ENCODE measurements at places on chromosomes 6 and 20.
A peak's percentile ranks its signal among the peaks of the same experiment; 100 is the strongest.

DNA sequence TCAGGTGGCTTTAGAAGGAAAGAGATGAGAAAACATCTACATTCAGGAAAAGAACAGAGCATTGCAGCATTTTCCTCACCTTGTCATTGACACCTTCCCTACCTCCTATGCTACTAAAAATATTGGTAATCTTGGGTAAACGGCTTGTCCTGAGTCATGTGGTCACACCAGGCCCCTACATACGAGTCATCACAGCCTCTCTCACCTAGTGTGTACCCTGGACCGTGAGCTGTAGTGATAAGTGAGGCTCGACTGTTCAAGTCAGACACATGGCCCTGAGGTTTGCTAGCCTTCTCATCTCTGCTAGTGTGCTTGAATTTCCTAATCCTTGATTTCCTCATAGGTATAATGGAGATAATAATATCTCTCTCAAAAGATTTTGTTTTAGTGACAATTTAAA, 29.6 kb upstream of the TMEM244 start:
- DNase-seq = no peak

- DNase-seq = peak; percentile 13
These were observed 702 bp downstream of the ETV7 start for GRCh38 chr6:36386495-36387439.

DNA sequence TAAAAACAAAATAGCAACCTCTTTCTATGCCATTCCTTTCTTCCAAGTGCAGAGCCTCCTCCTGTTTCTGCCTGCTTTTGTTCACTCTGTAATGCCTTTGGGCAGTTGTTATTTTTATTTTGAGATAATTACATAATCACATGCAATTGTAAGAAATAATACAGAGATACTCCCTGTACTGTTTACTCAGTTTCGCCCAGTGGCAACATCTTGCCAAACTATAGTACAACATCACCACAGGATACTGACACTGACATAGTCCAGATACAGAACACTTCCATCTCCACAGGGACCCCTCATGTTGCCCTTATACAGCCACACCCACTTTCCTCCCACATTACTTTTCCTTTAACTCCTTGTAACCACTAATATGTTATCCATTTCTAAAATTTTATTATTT, 59.7 kb downstream of the BANF2 start:
- DNase-seq = no peak

GRCh38 chr6:131937703-131938631, 13.2 kb downstream of the CCN2 start:
- no peak for DNase-seq

DNA sequence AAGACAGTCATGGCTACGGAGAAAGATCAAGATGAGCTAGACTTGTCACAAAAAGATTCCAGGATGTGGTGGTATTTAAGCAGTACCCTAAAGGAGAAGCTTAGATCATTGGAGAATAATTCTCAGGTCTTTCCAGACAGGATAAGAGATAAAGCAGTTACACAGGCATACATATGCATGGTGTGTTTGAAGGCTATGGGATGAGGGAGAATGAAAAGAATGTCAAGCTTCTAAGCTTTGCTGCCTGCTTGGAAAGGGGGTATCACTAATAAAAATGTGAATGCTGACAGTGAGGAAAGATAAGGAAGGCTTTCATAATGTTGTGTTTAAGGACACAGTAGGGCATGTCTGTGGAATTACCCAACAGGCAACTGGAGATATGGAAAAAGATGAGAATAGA, 28.1 kb downstream of the RWDD2A start:
- DNase-seq = no peak
